ENCODE measurements at places on chromosomes 16 and 17.

GRCh38 chr17:43808076-43808475, 24.9 kb downstream of the MPP3 start:
- no peak for DNase-seq

DNA sequence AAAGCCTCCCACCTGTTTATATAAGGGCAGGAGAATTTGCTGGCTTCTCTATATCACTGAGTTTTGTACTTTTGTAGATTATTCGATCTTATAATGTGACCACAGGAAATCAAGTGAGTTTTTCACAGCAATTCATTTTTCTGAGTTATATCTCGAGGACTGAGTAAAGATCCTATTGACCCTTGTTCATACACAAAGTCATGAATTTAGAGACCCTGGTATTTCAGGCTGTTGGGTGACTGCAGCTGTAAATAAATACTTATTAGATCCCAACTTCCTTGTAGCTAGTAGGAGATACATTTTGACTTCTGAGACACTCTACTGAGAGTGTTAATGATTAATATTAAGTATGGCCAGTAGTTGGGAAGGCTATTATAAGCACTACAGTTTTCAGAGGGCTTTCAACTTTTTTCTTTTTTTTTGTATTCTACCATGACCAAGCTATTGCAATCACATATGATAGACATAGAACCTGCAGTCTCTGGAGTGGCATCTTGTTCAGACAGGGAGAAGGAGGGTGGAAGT, 3.2 kb upstream of the KRT20 start:
- no peak for DNase-seq

DNA sequence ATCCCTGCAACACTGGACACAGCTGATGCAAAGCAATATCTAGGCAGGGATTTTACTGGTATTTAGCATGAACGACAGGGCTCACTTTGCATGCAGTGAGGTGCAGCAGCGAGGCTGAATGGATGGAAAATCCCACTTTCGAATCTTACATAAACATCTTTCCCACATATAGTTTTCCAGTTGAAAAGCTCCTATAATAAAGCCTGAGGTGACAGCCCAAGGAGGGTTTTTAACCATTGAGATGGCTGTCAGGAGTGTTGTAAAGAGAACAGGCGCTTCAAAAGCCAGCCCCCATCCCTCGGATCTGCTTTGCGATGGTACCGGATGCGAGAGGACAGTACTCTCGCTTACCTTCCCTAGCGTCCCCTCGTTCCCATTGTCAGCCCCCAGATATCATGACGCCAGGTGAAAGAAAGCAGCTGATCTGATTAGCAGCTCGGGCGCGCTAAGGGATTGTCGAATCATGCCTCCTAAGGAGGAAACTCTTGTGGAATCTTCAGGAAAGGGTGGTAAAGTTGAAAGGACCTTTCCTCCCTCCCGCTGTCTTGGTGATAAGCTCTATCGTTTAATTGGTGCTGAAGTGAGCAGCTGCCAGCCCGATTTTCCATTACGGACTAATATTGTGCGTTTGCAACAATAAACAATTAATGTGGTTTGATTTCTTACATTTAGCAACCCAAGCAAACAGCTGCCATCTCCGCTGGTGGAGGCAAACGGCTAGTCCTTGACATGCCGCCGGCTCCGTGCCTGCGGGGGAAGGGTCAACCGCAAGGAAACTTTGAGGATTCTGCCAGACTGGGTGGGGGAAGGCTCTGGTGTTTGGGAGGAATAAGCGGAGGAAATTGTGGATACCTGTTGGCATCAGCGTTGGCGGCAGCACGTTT, 1.8 kb downstream of the CDH8 start:
- peak; percentile 14 for DNase-seq

- peak; percentile 53 for DNase-seq
Observed at GRCh38 chr17:17525956-17526355, 29.8 kb upstream of the RASD1 start.

GRCh38 chr17:11493936-11494335, 104.3 kb upstream of the DNAH9 start:
- no peak for DNase-seq

DNA sequence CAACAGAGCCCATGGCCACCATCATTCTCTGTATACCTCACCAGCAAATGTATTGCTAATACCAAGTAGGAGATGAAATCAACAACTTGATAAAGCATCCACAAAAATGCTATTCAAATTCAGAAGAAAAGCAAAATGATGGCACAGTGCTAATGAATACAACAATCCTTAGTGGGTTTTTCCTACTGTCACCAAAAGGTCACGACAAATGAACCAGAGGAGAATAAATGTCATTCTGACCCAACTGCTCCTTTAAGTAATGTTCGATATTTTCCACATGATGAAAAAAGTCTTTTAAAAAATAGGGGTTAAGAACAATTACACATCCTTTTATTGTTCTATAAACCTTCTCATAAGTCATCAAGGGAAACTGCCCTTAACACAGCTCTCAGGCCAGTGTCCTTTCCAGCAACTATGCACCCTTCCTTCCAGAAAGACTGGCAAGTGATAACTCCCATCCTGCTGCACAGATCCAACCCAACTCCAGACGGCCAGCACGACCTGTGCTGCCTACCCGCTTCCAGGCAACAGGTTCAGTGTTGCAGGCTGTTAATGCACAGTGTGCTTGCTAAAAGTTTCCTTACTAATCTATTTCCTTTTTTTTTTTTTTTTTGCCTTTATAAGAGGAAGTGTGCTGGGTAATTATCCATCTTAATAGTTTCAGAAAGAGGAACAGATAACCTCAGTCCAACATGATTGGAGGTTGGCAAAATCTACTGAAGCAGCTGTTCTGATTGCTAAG, 15.4 kb downstream of the FBXO31 start:
- no peak for DNase-seq

DNA sequence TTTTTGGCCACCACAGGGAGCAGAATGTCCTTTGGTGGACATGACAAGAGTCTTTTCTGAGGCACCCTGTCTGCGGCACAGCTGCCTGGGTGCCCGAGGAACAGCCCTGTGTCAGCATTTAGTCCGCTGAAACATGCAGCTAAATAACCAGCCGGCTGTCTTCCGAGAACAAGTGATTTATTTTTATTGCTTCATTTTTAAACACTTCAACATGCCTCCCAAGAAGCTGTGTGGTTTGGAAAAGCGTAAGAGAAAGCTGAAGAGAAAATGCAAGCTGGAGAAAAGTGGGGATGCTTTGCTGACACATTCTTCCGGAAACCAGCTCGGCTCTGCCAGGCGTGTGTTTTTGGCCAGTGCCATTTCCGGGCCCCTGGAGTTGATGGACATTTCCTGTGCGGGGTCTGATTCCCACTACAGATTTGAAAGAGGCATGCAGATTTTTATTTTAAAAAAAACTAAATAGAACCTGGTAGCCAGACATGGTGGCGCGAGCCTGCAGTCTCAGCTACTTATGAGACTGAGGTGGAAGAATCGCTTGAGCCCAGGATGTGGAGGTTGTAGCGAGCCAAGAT, 94.7 kb downstream of the SEC14L1 start:
- peak; percentile 32 for DNase-seq

- DNase-seq = no peak
Observed at GRCh38 chr16:88724855-88725555, 18.7 kb downstream of the CTU2 start.

DNA sequence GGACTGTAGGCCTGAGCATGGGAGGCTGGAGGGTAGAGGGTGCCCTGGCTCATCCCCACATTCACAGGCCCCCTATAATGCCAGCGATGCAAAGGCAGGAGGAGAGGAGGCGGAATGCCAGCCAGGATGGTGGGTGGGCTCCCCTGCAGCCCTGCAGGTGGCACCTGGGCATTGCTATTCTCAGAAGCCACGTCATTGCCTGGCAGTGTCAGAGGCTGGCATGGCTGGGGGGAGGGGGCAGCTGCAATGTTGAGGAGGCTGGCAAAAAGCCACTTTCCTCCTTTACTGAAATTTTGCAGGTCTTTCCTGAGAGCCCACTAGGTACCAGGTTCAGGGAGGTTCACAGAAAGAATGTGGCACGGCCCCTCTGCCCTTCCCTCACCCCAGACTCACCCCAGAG, 36.2 kb downstream of the RAB11FIP4 start:
- DNase-seq = no peak

- no peak for DNase-seq
Observed at GRCh38 chr17:39603304-39604016, 4.3 kb downstream of the NEUROD2 start.

- DNase-seq = peak; percentile 85
Observed at GRCh38 chr16:57863434-57864160, 61.3 kb upstream of the KIFC3 start.

GRCh38 chr17:12627781-12628451, 37.8 kb upstream of the MYOCD start:
- DNase-seq = no peak

GRCh38 chr17:38451030-38451839, 23.0 kb downstream of the ARHGAP23 start:
- DNase-seq = no peak

DNA sequence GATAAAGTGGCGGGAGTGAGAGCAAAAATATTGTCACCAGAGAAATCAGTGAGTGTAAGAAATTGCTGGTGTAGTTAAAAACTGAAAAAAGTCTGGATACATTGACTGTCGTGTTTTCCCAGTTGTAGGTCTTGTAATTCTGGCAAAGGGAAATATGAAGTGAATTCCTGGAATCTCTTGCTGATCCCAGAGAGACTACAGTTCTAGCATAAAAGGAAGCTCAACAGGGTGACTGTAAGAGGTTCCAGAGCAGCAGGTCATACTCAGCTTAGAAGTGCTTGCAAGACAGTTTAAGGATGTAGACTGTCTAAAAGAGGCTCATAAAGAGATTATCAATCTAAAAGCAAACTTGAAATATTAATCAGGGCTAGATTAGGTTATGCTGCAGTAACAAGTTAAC, 290.8 kb upstream of the HSBP1 start:
- DNase-seq = no peak

GRCh38 chr16:66605979-66606751, 1.7 kb downstream of the CMTM3 start:
- DNase-seq = no peak

DNA sequence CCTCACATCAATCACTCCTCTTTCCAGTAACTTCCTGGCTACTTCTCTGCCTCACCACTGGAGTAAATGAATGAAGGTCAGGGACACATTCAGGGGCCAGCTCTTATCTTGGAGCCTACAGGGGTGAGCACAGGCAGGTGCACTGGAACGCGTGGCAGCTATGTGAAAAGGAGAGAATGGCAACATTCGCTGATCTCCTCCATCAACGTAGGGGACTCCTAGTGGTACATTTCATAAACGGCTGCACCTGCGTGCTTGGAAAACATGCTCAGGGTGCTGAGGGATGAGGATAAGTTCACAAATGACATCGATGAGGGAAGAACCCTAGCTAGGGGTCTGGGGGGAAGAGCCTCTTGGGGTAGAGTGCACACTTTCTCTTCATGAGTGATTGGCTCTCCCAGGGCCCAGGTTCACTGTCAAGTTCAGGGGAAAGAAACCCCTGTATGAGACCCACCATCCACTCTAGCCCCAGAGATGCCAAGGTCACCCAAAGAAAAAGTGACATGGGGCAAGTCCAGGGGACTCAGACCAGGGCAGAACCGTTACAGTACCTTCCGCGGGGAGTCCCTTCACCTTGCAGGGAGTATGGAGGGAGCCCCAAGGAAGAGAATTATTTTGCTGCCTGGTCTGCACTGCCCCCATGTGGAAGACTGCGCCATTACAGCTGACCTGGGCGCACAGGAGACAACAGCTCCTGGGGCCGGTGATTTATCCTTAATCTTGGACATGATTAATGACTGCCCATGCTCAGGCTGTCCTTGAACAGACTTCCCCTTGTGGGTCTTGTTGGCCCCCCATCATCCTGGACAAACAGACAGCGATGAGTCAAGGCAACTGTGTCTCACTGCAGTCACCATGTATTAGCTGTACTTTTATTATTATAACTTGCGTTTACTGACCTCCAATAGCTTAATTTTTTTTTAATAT, 30.1 kb downstream of the VAC14 start:
- peak; percentile 71 for DNase-seq

- no peak for DNase-seq
Observed at GRCh38 chr16:11234884-11235702, 20.9 kb downstream of the SOCS1 start.

- no peak for DNase-seq
Observed at GRCh38 chr17:31811101-31811500, 47.9 kb downstream of the COPRS start.

- peak; percentile 84 for DNase-seq
Observed at GRCh38 chr17:46002311-46002972, 3.4 kb downstream of the STH start.

GRCh38 chr17:73359987-73360410, 48.2 kb upstream of the CDC42EP4 start:
- peak; percentile 29 for DNase-seq

DNA sequence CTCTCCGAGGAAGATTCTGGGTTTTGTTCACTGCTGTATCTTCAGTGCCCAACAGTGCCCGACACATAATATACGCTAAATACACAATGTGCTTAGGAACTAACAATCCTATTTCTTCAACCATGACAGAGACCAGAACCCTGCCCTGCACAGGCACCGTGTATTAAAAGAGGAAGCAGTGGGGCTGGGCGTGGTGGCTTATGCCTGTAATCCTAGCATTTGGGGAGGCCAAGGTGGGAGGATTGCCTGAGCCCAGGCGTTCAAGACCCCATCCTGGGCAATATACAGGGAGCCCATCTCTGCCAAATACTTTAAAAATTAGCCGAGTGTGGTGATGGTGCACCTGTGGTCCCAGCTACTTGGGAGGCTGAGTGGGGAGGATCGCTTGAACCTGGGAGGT, 19.3 kb downstream of the ARL2BP start:
- DNase-seq = no peak

DNA sequence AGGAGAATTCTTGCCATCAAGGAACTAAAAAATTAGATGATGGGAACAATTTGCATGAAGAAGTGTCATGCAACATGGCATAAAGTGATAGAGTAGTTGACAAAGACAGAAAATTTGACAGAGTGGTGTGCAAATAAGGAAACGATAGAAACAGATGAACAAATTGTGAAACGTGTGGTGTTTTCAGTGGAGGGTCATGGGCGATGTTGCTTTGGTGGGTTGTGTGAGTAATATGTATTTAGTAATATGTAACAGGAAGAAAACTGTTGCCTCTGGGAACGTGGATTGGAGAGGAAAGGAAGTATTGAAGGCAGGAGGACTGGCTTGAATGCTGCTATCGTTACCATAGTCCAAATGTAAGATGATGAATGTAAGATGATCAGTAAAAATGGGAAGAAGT, 3.6 kb downstream of the COX10 start:
- no peak for DNase-seq

DNA sequence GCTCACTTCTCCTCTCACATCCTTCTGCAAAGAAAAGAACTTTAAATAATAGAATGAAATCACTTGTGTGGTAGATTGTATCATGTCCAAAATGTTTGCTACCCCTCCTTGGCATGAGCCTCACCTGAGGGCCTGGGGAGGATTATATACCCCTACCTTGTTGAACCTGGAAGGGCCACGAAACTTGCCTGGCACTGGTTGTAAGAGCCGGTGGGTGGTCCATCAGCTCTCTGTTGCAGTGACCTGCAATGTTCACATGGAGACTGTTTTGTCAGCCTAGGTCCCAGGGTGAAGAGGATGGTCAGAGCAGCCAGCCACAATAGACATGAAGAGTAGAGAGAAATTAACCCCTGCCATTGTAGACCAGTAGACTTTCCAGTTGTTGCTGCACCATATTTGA, 10.2 kb downstream of the RSAD1 start:
- no peak for DNase-seq

GRCh38 chr17:81101614-81102306, 63.5 kb upstream of the PVALEF start:
- DNase-seq = peak; percentile 78

All from testis (tissue), 5 donors.